ENCODE measurements at places on chromosomes 1 and 21.

DNA sequence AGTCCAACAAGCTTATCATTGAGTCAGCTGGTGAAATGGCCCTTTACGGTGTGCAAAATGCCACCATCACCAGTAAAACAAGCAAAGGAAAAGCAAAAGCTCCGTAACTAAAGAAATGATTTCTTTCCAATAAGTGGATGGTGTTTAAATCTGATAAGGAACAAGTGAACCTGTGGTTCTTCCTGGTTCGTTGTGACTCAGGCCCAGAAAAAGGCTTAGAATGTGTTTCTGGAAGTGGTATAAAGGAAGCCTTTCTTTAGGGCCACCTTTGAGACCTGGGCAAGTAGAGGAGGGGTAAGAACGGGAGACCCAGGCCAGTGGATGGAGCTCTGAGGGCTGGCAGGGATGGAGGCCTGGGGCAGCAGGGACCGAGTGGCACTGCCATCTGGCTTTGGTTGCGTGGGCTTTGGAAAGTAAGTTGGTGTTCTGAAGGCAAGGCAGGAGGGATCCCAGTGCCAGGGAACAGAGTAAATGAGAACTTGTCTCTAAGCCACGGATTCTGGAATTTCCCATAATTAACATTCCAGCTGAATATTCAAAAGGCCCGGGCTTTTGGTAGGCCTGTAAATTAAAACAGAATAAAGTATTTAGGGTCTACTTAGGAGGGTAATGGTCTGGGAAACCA lies 87.9 kb upstream of the LMO4 start:
- no peak for DNase-seq

- DNase-seq = no peak
Measured at GRCh38 chr1:78101514-78101913, 55.7 kb downstream of the GIPC2 start.

DNA sequence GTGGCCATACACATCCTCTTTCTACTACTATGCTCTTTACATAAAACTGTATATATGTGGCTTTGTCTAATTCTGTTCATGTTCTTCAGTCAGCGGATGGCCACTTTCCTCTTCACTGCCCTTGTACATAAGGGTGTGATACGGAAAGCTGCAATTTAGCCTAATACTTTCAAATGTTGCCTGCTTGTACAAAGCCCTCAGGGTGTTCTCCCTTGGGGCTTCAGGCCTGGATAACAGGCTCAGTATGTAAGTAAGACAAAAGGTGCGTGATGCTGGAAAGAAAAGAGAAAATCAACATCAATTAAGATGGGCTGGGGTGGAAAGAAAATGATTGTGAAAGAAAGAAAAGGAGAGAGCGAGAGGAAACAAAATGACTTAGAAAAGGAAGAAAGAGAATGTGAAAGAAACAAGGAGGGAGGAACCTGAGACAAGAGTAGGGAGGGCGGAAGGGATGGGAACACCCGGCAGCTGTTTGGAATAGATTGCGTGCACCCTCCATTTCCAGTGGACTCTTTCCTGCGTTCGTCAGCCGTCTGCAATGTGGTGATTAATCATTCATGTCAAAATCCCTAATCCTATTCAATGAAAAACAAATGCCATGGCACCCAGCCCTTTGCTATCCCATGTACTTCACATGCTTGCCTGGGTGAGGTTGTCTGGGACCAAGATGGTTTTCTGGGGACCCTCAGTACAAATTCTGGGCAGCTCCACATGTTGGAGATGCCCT lies 553.6 kb downstream of the NUF2 start:
- DNase-seq = no peak

DNA sequence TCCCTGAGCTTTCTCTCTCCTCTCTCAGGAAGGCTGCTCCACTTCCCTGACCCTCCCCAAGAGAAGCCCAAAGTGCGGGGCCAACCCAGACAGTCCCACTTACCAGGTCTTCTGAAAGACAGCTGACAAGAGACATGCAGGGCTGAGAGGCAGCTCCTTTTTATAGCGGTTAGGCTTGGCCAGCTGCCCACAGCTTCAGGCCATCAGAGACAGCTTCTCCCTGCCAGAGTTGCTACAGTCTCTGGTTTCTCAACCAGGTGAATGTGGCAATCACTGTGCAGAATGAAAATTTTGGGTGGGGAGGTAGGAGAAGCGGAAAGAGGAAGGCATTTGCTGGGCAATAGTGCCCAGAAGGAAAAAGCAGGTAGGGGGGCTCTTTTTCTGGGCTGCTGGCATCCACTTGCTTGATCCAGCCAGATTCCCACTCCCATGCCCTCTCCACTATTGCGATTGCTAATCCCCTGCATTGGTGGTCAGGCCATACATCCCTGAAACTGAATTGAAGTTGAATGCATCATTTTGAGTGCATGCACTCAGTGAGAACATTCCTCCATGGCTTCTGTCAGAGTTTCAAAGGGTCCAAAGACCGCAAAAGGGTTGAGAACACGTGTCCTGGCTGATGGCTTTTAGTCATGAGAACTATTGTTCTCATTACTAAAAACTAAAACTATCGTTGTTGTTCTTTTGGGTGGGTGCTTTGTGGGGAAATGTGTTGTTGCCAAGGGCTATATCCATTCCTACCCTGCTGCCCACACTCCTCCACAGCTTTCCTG lies at the start of gene S100A8:
S100A8 (minus strand) TSS at position 136 of the 773 bp plus-strand sequence. CDS start 538 bp downstream, outside the sequence.
- DNase-seq = no peak

- DNase-seq = no peak
Measured at GRCh38 chr1:63448731-63449246, 74.2 kb downstream of the ITGB3BP start.

GRCh38 chr1:38047603-38048141 lies 1.1 kb upstream of the POU3F1 start:
- no peak for DNase-seq

GRCh38 chr1:33096363-33097005 lies 15.5 kb downstream of the AZIN2 start:
- no peak for DNase-seq

DNA sequence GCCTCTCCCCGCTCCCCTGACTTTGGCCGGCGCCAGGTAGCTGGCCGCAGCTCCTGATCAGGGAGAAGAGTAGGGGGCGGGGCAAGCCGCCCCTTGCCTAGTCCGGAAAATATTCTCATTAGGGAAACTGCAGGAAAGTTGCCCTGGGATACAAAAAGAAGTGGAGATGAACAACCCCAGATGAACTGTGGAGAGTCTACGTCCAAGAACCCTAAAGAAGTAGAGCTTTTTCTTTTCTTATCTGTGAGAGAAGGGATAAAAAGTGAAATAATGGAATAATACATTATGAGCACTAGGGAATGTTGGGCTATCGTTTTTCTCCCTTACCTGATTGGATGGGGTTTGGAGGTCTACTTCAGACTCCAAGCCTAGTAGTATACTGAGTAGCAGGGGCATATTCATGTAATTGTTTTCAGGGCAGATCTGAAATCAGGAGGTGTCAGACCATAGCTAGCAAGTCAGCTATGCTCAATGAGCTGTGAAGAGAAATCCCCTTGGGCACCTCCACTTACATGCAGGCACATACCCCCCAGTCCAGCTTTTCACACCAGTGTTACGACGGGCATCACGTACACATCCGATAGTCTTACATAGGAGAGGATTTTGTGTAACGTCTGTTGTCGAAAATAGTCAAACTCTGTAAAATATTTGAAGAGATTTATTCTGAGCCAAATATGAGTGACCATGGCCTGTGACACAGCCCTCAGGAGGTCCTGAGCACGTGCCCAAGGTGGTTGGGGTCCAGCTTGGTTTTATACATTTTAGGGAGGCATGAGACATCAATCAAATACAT lies 1.7 kb upstream of the DUSP10 start:
- DNase-seq = no peak

GRCh38 chr1:101996825-101997465 lies at the start of gene OLFM3:
TSS of gene OLFM3 (minus strand) at chr1:101996926.
- no peak for DNase-seq

DNA sequence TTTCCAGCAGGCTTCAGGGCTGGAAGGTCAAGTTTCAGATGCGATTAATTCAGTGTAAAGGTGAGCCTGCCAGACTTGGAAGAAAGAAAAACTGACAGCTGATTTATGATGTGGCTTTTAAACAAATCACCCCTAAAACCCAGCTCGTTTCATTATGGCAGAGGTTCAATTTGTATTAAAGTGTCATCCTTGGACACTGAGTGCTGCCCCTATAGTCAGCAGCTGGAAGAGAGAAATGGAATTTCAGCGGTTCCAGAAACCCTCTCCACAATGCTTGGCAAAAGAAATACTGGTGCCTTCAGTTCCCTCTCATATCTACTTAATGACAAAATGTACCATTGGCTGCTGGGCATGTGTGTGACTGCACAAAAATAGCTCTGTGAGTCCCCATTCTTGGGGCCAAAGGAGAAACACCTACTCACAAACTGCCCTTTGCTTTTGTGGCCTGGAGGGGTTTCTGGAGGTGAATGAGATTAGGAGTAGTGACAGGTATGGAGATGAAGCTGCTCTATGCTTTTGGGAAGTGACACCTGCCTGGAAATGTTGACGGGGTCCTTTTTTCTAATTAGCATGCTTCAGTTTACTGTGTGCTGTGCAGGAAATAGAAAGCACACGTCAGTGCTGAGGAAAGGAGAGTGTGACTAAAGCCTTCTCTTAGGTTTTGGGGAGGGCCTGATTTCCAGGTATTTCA lies 95.1 kb upstream of the TSPAN2 start:
- DNase-seq = no peak
